Stimulated activated CD4-positive, alpha-beta T cell treated with anti-CD3 and anti-CD28 coated beads, Interleukin-4, amount 100 ng/mL, for 4 hours (primary cell): ENCODE measurements at places on chromosomes 2 and 18.

GRCh38 chr2:42693688-42694479, 70.1 kb downstream of the OXER1 start:
- no peak for DNase-seq

DNA sequence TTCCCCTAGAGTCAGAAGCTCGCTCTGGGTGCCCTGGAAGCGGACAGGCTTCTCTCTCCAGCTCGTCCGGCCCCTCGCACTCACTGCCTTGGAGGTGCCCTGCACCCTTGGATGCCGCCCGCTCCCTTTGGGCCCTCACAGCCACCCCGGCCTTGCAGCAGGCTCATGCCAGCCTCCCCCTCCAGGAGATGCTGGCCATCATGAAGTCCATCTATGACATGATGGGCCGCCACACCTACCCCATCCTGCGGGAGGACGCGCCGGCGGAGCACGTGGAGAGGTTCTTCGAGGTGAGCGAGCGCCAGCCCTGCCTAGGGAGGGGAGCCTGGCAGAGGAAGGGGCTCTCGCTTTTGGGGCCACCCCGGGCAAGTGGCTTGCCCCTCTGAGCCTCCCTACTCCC, 20.3 kb upstream of the FAHD2A start:
- DNase-seq = no peak

GRCh38 chr2:16088035-16088801, 147.9 kb downstream of the MYCN start:
- no peak for DNase-seq

DNA sequence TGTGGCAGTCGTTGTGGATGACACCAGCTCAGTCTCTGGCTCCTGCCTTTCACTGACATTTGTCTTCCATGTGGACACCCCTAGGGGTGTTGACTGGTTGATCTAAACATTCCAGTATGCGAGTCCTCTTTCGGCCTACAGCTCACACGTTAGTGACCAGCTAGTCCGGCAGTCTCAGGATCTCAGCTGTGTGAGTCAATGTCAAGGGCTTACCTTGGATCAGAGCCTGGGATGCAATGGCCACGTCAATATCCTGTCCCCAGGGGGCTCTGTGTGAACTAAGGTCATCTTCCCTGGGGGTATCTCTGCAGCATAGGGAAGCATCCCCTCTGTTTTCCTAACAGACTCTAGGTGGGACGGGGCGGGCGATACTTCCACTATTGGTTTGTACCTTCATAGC, 35.1 kb upstream of the YWHAQ start:
- no peak for DNase-seq

DNA sequence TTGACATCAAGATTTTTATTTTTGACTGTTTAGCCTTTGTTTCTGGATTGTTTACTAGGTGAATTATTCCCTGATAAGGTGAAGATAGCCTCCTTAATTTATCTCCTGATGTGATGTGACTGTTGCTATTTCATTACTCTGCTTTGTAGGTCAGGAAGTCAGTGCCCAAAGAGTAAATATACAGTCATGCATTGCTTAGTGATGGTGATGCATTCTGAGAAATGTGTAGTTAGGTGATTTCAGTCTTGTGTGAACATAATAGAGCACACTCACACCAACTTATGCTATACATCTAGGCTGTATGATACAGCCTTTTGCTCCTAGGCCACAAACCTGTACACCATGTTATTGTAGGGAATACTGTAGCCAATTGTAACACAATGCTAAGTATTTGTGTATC, 102.4 kb upstream of the THUMPD2 start:
- DNase-seq = no peak

DNA sequence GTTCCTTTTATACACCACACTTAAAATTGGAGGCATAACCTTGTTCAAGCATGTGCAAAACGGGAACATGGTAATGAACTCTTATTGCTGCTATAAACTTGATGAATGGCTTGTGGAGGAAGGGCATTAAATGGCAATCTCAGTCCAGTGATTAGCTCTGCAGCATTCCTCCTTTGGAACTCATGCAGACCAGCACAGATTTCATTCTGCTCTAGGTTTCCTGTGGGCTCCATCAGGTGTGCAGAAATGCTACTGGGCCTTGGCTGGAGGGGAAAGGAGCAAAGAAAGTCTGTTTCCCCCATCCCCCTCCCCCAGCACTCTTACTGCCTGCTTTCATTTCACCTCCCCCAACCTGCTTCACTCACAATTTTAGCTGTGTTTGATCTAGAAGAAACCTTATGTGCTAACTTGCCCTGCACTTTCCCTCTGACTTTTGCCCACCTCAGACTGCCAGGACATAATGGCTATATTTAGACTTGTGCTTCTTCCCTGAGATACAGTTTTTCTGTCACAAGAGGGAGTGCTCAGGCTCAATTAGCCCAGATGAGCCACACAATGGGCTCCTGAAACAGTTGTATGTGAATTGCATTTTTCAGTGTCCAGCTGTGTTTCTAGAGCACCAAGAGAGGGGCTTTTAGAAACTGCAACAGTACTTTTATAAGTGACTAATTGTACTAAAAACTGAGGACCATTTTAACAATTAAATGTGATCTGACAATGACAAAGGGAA, 109.8 kb downstream of the FSHR start:
- no peak for DNase-seq

DNA sequence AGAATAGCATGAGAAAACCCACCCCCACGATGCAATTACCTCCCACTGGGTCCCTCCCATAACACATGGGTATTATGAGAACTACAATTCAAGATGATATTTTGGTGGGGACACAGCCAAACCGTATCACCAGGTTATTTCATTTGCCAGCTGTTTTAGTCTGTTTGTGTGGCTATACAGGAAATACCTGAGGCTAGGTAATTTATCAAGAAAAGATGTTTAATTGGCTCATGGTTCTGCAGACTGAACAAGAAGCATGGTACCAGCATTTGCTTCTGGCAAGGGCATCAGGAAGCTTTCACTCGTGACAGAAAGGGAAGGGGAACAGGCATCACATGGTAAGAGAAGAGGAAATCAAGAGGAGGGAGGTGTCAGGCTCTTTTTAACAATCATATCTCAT, 329.2 kb downstream of the GULP1 start:
- DNase-seq = no peak

DNA sequence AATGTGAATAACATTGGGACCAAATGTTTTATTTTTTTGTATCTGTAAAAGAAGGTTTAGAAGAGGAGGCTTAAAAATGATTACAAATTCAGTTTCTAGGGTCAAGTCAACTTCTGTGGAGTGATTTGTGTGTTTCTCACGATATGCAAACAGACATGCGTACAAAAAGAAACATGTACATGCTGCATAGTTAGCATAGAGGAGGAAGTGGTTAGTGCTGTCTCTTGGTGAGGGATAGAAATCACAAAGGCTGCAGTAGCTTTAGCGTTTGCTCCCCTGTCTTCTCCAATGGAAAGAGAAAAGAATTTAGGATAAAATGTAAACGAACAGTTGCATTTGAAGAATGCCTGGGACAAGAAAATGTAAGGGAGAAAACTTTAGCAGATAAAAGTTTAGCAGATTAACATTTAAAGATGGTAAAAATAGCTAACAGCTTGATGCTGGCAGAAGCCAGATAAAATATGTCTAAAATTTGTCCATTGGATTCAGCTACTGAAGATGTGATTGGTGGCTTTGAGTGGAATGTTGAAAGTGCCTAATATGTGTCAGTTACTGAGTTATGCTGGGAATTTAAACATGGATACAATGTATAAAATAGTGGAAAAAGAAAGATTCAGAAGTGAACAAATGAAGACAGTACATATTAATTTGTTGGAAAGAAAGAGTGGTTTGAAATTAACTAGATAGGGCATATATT, 44.9 kb downstream of the MALT1 start:
- no peak for DNase-seq

DNA sequence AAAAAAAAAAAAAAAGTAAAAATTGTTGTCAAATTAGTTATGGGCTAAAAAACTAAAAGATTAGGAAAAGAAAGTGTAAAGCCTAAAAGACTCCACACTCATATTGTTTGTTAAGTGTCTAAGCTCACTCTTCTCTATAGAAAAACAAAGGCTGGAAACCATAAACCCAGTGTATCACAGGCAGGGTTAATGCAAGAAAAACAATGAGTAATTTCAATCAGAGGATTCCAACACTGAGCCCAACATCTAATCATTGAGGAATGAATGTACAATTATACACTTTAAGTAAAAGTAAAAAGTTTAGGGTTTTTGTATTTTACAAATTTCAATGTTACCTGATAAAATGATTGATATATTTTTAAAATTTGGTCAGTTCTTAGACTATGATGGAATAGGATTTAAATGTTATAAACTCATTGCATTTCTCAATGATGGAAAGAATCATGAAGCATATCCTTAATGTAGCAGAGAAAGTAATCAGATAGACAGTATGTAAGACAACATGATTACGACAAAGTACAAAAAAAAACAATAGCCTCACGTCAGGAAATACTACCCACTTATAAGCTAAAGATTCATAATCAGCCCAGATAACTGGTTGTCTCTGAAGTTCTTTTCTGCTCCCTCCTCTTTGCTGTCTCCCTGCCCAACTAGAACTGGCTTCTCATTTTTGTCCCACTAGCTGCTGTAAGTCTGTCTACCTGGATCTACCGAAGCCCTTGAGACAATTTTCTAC, 44.5 kb upstream of the SP3 start:
- DNase-seq = no peak

GRCh38 chr2:138218397-138218796, 254.1 kb downstream of the HNMT start:
- no peak for DNase-seq

DNA sequence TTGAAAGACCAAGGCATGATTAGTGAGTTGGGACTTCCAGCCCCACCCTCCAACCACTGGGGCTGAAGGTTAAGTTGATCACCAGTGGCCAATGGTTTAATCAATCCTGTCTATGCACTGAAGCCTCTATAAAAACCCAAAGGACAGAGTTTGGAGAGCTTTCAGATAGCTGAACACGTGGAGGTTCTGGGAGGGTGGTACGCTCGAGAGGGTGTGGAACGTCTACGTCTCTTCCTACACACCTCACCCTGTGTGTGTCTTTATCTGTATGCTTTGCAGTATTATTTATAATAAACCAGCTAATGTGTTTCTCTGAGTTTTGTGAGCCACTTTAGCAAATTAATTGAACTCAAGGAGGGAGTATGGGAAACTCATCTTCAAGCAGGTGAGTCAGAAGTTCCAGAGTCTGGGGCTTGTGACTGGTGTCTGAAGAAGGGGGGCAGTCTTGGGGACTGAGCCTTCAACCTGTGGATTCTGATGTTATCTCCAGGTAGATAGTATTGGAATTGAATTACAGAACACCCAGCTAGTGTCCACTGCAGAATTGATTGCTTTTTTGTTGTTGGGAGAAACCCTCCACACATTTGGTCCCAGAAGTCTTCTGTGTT, 20.3 kb downstream of the ACTR3 start:
- DNase-seq = peak; percentile 84

DNA sequence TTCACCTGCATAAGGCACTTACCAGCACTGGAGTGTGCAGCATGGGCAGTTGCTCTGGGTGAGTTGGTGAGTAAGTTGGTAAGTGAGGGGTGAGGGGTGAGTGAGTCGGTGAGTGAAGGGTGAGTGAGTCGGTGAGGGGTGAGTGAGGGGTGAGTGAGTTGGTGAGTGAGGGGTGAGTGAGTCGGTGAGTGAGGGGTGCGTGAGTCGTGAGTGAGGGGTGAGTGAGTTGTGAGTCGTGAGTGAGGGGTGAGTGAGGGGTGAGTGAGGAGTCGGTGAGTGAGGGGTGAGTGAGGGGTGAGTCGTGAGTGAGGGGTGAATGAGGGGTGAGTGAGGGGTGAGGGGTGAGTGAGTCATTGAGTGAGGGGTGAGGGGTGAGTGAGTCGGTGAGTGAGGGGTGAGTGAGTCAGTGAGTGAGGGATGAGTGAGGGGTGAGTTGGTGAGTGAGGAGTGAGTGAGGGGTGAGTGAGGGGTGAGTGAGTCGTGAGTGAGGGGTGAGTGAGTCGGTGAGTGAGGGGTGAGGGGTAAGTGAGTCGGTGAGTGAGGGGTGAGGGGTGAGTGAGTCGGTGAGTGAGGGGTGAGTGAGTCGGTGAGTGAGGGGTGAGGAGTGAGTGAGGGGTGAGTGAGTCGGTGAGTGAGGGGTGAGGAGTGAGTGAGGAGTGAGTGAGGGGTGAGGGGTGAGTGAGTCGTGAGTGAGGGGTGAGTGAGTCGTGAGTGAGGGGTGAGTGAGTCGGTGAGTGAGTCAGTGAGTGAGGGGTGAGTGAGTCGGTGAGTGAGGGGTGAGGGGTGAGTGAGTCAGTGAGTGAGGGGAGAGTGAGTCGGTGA, 17.1 kb downstream of the THAP4 start:
- DNase-seq = no peak

- DNase-seq = no peak
Observed at GRCh38 chr2:236380051-236380612, 115.9 kb upstream of the ASB18 start.

GRCh38 chr2:45750484-45750883, 99.0 kb downstream of the PRKCE start:
- DNase-seq = no peak

DNA sequence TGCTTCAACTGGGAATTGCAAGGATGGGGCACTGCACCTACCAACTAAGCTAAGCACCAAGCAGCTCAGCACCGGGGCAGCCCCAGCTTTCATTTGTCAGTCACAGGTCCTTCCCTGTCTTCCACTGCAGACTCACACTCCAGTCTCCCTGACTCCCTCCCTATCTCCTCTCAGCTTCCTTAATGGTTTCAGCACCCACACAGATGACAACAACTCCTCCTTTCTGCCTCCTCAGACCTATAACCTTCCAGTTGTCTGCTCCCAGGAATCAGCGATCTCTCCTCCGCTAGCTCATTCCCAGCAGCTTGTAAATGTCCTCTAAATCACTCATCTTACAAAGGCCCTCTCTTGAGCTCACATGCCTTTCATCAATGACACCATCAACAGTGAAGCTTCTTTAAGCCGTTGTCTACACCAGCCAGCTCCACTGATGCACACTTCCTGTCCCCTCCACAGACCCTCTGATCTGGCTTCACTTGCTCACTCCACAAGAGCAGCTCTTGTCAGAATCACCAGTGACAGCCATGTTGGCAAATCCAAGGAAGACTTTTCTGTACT, 32.1 kb downstream of the CLASP1 start:
- DNase-seq = no peak

DNA sequence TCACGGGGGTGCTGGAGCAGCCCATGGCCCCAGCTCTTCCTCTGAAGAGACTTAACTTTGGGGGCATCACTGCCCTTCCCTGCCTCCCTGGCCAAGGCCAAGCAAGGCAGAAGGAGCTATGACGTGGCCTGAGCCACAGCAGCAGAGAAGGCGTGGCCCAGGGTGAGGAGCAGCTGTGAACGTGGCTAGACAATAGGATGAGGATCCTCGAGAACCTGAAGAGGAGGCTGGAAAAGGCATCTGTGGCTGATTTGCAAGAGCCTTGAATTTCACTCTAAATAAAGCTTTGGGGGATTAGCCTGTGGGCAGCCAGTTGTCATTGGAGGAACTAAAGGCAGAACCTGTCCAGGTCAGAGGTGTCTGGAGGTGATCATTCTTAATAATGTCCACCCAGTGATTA, 652.9 kb upstream of the ID2 start:
- DNase-seq = no peak

- DNase-seq = no peak
Observed at GRCh38 chr18:52219102-52219501, 120.9 kb upstream of the DCC start.

GRCh38 chr2:216023055-216023648, 9.8 kb upstream of the MREG start:
- peak; percentile 40 for DNase-seq

- no peak for DNase-seq
Observed at GRCh38 chr2:167181688-167182087, 293.4 kb downstream of the XIRP2 start.
